ENCODE measurements at places on chromosomes 2 and 18. TPM values are rescaled to one million over a fixed set of nuclear protein-coding genes. Genes with fewer than 3 reads are reported as not detected.

Gene SCN3A
- 0.17 TPM for total RNA-seq

Gene DHRS9
- not detected for total RNA-seq

Gene PLB1
- 0.34 TPM for total RNA-seq

Gene FSIP2
- under 0.01 TPM for total RNA-seq

Gene NDUFS1
- total RNA-seq, result 120 TPM

Gene MAPK4
- total RNA-seq, result not detected

Gene TFCP2L1
- total RNA-seq, result under 0.01 TPM

Gene SLC11A1
- under 0.01 TPM for total RNA-seq

Gene DAW1
- 6.5 TPM for total RNA-seq

Gene B3GNT7
- 0.50 TPM for total RNA-seq

Gene EPB41L3
- total RNA-seq, result 36.8 TPM

Gene LINC00305
- not detected for total RNA-seq

Gene ADD2
- total RNA-seq, result under 0.01 TPM

Gene FOXI3
- not detected for total RNA-seq

Gene ADRA2B
- total RNA-seq, result not detected

Gene GBX2
- not detected for total RNA-seq

Gene HMSD
- 0.50 TPM for total RNA-seq

Gene MPP4
- total RNA-seq, result 4.7 TPM

Gene GPAT2
- 2.5 TPM for total RNA-seq

Gene IL1A
- total RNA-seq, result not detected

Gene CDCA7
- total RNA-seq, result 29.3 TPM

Gene IAH1
- 68.8 TPM for total RNA-seq

Gene TMEM247
- total RNA-seq, result not detected

Gene EPHA4
- 8.9 TPM for total RNA-seq

Gene AQP12A
- not detected for total RNA-seq

Gene CCDC142
- total RNA-seq, result 10.6 TPM

Gene PLEK
- not detected for total RNA-seq

Measured in bronchus fibroblast of lung (primary cell).